Activated naive CD4-positive, alpha-beta T cell treated with anti-CD3 and anti-CD28 coated beads, Interleukin-2, amount 50 U/mL, for 72 hours (primary cell): ENCODE measurements at places on chromosomes 12 and 14. TPM values are rescaled to one million over a fixed set of nuclear protein-coding genes. Genes with fewer than 3 reads are reported as not detected.

DNA sequence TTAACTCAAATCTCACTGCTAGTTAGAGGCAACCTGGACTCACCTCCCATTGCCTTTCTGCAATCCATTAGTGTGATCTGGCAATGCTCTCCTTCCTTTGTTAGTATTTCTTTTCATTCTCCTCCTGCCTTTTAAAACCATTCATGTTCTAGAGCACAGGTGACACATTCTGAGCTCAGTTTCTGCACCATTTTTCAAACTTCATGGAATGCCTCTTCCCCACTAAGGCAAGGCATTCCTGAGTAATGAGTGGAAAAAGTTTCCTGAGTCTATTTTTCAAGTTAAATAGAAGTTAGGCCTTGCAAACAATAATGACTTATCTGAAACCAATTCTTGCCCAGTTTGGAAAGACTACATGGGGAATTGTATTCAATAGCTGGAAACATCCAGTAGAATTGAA, 1001.8 kb downstream of the BCL11B start:
- DNase-seq: no peak

GRCh38 chr12:120072472-120073249, 43.9 kb downstream of the RAB35 start:
- DNase-seq: no peak

DNA sequence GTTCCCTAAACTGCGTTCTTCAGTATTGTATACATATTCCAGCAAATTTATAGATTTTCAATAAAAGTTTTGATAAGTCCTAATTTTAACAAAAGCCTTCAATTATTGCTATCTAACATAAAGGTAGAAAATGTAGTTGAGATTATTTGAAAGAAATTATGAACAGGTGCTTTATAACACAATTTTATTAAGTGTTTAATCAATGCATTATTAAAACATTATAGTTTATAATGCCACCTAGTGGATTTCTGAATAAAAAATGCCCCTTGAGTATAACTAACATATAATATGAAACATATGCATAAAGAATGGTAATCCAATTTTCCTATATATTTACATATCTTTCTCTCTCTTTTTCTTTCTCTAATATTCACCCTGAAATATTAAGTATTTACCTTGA, 515.3 kb downstream of the SLC6A15 start:
- no peak for DNase-seq

- DNase-seq: no peak
These were observed 32.6 kb downstream of the PELI2 start for GRCh38 chr14:56150645-56151345.

- DNase-seq: no peak
These were observed 117.7 kb upstream of the FRMD6 start for GRCh38 chr14:51533872-51534553.

The CCDC197 gene
- total RNA-seq: 0.49 TPM

- no peak for DNase-seq
These were observed 20.6 kb downstream of the LTBP2 start for GRCh38 chr14:74591394-74591793.
